Activated T-cell treated with anti-CD3 and anti-CD28 coated beads for 1 hour (primary cell): ENCODE measurements at places on chromosomes 5 and 9.

DNA sequence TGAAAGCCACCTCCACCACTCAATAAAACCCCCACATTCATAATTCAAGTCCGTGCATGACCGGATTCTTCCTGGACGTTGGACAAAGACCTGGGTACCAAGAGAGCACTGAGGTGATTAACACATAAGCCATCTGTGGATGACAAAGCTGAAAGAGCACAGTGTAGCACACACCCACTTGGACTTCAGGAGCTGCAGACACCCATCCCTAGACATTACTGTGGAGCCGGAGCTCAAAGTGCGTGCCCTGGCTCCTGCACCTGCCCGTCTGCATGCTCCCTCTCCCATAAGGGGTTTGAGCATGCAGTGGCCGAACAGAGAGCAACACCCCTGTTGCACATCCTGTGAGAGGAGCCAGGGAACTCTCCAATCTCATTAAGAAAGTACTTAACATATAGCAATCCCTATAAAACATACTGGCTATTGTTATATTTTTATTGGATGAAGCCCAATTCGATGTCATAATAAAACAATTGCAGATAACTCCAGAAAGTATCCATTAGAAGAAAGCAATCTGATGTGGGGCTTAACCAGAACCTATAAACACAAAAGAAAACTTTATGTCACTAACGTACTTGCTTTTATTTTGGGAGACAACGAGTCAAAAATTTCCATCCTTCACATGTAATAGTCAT lies 1174.2 kb upstream of the C9orf72 start:
- DNase-seq: no peak

GRCh38 chr9:15570769-15571168 lies 17.9 kb downstream of the CCDC171 start:
- DNase-seq: no peak

DNA sequence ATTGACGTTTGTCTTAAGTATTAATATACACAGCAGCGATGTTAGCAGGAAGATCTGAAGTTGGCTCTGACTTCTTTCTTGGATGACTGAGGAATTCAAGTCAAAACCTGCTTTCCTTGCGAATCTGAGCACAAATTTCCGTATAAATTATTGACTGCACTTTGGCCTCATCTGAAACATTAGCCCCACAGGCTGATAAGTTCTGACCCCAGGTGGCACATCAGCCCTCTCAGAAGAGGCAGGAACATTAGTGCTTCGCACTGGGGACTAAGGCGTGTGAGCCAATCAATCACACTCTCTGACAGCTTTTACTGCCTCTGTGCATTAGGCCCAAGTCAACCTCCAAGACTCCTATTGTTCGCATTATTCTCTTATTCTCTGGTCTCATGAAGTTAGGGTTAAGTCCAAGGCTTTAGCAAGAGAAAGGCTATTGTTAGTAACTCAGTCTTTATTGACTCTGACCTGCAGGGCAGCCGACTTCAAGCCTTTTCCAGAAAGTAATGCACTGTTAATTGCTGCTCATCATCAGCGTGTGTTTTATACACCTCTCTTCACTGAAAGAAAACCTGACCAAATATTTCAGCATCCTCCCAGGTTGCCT lies 84.2 kb downstream of the ZNF608 start:
- no peak for DNase-seq

- no peak for DNase-seq
Measured at GRCh38 chr5:93580927-93581445, at the start of gene NR2F1-AS1. NR2F1-AS1 (minus strand) TSS chr5:93581219.

DNA sequence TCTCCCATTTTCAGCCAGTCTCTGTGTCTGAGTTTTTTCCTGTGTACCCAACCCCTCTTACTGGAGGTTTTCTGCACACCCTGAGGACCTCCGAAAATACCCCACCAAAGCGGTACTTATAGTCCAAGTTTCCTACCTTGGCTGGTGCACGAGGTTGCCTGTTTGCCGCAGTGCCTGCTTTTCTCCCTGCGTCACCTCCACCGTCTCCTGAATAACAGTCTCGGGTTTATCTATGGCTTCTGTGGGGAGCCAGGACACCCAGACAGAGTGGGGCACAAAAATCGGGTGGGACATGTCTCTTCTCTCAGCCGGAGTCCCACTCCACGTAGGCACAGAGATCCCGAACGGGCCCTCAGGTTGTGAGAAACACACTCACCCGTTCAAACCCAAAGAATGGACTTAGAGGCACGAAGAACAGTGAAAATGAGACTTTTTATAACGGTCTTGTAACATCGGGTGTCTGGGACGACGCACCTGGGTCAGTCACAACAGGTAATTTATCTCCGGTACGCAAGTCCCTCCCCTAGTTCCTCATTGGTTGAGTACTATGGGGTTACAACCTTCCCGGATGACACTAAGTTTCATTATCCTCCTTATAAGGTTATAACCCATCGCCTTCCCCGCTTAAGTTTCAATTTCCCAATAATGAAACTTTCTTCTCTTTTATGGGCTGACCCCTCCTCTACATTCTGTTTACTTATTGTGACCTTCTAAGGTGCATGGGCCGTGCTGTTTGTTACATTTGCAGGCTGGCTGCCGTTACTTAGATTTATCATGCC lies 970.2 kb upstream of the COX7C start:
- DNase-seq: no peak

GRCh38 chr9:91066856-91067255 lies 265.2 kb downstream of the SYK start:
- no peak for DNase-seq

GRCh38 chr5:180636403-180637075 lies 12.9 kb downstream of the FLT4 start:
- no peak for DNase-seq

DNA sequence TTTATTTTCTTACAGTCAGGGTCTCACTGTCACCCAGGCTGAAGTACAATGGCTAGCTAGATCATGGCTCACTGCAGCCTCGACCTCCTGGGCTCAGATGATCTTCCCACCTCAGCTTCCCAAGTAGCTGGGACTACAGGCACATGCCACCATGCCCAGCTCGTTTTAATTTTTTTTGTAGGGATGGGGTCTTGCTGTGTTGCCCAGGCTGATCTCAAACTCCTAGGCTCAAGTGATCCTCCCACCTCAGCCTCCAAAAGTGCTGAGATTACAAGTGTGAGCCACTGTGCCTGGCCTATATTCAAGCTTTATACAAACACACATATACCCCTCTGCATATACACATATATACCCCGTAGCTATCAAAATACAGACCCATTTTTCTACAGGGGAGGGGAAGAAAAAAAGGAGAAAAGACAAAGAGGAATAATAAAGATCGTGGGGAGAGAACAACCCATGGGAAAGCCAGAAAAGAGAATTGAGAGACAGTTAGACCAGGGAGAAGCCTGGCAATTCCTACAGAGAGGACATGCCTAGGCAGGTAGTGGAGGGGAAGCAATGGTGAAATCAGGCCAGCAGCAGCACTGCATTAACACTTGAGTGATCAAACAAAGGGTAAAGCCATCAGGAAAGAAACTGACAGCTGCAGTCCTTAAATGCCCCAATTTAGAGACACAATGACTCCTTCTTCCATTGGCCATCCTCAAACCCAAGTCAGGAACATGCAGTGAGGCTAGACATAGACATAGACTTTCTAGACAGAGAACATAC lies 102.7 kb downstream of the EFNA5 start:
- no peak for DNase-seq

DNA sequence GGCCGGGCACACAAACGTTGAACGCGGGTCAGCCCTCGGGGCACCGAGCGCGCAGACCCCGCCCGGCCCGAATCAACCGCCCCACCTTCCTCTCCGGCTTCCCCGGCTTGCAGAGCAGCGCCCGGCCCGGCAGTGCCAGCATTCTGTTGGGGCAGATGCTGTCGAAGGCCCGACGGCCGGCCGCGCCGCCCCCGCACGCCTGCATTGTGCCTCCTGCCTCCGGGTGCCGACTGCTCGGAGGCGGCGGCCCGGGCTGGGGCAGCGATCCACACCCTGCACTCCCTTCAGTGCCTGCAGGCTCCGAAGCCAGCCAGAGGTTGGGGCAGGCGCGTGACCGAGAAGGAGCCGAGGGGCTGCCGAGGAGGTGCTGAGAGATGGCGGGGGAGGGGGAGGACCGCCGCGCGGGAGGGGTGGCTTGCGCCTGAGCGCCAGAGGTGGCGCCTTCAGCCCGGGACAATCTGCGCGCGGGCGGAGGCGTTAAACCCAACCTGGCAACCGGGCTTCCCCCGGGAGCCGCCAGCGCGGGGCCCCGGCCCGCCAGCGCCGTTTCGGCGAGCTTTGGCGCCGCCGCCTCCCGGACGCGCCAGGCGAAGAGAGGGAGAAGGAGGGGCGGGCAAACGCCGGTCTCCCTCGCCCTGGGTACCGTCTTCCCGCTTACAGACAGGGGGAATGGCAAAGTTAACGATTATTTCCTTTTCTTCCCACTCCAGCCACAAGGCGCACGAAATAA lies at the start of gene MCIDAS:
Gene MCIDAS (minus strand): TSS at position 382 of the 730 bp plus-strand sequence. CDS start 177 bp downstream, at position 205.
- peak; percentile 24 for DNase-seq

GRCh38 chr5:1748271-1748670 lies 51.4 kb downstream of the MRPL36 start:
- DNase-seq: no peak

GRCh38 chr5:16043349-16043965 lies 136.1 kb downstream of the MARCHF11 start:
- no peak for DNase-seq

GRCh38 chr5:116673453-116673852 lies 98.8 kb upstream of the SEMA6A start:
- DNase-seq: no peak

GRCh38 chr9:81372628-81373191 lies 316.6 kb downstream of the TLE1 start:
- no peak for DNase-seq
